ENCODE measurements at places on chromosomes 12 and 14.

DNA sequence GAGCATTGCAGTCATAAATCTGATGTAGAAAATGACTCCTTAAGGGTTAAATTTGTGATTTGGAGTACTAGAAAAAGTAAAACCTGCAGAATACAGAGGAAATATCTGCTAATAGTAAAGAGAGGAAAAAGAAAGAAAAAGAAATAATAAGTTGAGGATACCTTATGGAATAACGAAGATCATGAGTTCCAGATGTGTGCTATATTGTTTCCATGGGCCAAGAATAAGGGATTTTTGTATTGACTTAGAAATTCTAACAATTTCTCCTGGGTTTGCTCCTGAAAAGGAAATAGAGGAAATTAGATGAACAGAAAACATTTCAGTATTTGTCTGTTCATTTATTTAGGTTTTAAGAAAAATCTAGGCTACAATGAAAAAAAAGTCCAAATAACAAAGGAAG is 115.3 kb downstream of the ALG10B start:
- no peak for DNase-seq

DNA sequence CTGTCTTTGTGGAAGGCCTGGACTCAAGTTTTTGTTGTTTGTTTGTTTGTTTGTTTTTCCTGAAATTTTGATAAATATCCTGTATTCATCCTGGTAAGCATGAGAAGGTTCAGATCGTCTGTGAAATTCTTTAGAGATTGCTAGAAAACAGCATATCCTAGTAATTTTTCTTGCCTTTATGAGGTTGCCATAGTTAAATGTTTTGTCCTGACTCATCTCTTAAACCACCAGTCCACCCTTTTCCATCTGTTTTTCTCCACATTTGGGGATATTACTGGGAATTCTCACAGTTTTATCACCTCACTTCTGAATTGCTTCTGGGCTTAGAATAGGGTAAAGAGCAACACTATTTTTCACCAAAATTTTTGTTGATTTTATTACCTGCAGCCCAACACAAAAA is 248.3 kb downstream of the FBXL14 start:
- no peak for DNase-seq

DNA sequence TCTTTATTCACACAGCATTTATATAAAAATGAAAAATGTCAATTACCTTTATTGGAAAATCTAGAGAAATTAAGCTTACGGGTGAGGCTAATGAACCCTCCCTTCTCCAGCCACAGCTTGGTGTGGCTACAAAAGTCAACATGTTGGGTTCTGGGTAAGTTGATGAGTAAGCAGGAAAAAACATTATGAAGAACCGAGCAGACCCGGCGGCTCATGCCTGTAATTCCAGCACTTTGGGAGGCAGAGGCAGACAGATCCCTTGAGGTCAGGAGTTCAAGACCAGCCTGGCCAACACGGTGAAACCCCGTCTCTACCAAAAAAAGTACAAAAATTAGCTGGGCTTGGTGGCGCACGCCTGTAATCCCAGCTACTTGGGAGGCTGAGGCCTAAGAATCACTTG is 10.9 kb downstream of the NAA25 start:
- DNase-seq: no peak

DNA sequence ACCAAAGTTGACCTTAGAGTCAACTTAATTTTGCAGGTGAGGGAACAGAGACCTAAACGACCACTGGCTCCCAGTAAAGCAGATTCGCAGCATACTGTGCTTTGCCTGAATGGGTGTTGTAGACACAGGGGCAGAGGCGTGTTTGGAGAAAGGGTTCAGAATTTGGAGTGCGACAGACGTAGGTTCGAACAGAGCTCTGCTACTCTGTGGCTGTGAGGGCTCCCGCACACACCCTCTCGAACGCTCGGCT is 243 bp upstream of the TOMM20L start:
- DNase-seq: no peak

DNA sequence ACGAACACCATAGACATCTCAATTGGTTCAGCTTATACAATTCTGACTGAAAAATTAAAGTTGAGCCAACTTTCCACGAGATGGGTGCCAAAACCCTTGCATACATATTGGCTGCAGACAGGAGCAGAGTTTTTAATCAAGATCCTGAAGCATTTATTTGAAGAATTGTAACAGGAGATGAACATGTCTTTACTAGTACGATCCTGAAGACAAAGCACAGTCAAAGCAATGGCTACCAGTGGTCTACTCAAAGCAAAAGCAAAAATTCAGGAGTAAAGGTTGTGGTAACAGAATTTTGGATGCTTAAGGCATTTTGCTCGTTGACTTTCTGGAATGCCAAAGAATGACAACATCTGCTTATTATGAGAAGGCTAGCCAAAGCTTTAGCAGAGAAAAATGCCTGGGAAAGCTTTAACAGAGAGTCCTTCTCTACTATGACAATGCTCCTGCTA is 20.7 kb downstream of the ZDHHC17 start:
- DNase-seq: no peak

- no peak for DNase-seq
These were observed 46.2 kb downstream of the SFSWAP start for GRCh38 chr12:131757111-131757510.

- DNase-seq: no peak
These were observed 76.4 kb downstream of the BCL2L14 start for GRCh38 chr12:12147111-12147510.

DNA sequence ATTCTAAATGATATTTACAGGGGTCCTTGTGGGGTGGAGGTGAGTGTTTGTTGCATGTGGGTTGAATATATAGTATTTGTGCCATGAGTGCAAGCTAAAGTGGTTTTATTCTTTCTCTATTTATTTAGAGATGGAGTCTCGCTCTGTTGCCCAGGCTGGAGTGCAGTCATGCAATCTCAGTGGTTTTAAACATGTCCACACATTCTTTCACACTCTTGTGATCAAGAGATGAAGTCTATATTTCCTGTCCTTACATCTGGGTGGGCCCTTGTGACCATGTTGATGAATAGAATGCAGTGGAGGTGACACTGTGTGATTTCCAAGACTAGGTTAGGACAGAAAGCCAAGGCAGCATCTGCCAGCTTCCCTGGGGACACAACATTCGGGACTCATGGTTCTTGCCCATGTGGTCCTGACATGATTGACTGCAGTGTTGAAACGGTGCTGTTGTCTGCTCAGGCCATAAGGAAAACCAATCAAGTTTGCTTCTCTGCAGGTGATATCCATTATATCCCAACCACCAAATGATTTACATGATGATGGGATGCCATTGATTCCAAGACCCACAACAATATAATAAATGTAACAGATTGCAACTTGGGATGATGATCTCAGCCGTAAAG is 172.6 kb downstream of the SUDS3 start:
- DNase-seq: no peak

DNA sequence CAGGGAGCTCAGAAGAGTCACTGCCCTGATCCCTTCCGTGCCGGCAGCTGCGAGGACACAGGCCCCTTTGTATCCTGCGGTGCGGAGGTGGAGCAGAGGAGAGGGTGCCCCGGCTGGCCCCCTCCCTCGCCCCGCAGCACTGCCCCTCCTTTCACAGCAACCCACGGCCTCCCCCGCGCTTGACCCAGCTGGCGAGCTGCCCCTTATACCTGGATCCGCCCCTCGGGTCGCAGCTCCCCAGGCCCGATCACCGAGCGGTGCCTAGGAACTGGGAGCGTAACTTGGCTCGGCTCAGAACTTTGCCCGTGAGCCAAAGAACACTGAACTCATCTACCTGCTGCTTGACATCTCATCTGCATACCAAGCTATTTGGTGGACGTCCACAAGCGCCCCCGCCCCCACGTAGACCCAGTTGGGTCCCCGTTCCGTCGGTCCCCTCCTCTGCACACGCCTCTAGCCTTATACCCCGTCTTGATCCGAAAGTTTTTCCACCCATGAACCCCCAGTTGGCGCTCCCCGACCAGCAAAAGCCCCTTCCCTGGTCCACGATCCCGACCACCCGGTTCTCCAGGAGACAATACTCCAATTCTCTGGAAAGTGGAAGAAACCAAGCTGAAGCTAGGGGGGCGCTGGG is 697 bp upstream of the DNAJC14 start:
- DNase-seq: peak; percentile 70

GRCh38 chr14:95515080-95515489 is 1.4 kb downstream of the SYNE3 start:
- peak; percentile 53 for DNase-seq

- peak; percentile 99 for DNase-seq
These were observed at the start of gene HNRNPC for GRCh38 chr14:21269252-21270046. Gene HNRNPC (minus strand): TSS chr14:21269442. CDS start chr14:21234193, 35,249 bp downstream.

GRCh38 chr14:51283402-51284085 is 43.5 kb downstream of the TMX1 start:
- DNase-seq: no peak

DNA sequence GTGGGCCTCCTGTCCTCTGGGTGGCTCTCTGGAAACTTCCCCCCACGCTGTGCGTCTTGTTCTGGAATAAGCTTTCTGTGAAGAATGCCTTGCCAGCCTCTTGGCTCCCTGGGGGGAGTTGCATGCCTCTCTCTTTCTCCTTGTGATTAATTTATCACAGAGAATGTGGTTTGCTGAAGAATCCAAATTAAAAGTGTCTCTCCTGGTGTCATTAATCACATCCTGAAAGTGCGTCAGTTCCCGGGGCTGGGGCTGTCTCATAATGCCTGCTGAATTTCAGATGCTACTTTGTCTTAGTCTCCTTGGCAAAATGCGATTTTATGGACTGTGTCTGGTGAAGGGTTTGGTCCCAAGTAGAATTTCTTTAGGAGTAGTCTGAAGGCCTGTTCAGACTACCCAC is 787.7 kb upstream of the TMEM132C start:
- DNase-seq: no peak

- DNase-seq: no peak
These were observed 107.1 kb upstream of the USP44 start for GRCh38 chr12:95658386-95658785.

GRCh38 chr14:44979740-44980356 is 17.9 kb downstream of the TOGARAM1 start:
- no peak for DNase-seq

DNA sequence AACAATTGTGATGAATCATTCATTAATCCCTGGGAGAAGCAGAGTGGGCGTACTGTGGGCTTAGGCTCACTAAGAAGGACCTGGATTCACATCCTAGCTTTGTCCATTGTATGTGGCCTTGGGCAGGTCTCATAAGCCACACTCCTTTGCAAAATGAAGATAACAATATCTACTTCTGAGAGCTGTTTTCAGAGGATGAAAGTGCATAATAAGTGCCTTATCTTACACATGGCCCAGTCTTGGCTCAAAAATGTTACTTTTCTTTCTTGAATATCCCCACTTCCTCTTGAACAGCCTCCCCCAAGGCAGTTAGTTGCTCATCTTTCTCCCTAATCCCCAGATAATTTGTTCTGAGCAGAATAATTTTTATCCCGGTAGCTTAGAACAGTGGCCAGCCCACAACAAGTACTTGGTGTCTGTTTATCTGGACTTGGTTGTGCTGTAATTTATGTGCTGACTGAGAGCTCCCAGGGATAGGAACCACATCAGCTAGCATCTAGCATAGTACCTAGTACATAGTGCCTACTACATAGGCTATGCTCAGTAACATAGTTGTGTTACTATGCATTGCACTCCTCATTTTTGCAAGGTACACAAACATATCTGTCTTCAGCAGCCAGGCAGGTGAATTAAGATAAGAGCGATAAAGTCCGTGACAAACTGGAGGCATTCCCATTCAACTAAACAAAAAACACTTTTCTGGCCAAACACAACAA is 61.7 kb upstream of the NUDT4 start:
- DNase-seq: no peak

DNA sequence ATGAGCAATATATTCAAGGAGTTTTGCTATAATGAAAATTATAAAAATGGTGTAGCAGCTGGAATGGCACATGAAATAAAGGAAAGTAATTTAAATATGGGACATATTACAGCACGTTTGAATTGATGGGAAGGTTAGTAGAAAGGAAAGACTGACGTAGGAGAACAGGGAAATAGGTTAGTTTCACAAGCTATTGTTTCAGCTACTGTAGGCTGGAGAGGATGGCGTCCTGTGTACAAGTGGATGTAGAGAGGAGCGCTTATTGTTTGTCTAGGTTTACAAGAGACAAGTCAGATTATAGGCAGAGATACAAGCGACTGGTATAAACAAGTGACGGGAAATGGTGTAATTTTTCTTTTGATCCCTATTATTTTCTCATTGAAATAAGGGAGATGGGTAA is 431.2 kb upstream of the PDE3A start:
- DNase-seq: no peak

DNA sequence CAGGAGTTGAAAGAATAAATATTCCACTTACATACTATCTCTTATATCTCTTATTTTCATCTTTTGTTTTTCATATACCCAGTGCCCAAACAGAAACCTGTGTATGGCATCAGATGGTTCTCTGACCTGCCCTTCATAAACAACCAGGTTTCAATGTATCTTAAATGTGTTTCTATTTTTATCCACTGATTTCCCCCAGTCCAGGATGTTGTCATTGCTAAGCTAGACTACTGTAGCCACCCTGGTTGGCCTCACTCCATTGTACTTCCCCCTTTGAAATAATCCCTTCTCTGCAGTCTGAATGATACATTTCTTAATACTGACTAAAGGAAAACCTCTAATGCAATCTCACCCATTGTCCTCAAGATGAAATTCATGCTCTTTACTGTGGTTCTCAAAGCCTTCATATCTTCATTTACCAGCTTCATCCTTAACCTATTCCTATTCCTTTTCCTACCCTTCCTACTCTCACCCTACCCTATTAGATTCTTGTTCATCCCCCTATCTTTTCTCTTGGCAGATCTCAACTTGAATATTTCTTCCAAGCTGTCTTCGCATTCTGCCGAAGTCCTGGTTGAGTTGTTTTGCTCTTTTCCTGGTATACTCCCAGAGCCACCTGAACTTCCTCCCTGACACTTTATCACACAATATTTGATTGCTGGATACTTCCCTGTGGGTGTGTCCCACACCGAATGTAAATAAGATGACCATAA is 312.4 kb downstream of the FOXG1 start:
- no peak for DNase-seq

- no peak for DNase-seq
These were observed 40.1 kb upstream of the WNK1 start for GRCh38 chr12:712172-712863.

- peak; percentile 69 for DNase-seq
These were observed 669 bp downstream of the RFX4 start for GRCh38 chr12:106583242-106584103.

GRCh38 chr12:12439636-12440035 is 82.8 kb downstream of the BORCS5 start:
- no peak for DNase-seq
